Coronary artery (tissue), 2 donors: ENCODE measurements at places on chromosomes 12 and 14.

DNA sequence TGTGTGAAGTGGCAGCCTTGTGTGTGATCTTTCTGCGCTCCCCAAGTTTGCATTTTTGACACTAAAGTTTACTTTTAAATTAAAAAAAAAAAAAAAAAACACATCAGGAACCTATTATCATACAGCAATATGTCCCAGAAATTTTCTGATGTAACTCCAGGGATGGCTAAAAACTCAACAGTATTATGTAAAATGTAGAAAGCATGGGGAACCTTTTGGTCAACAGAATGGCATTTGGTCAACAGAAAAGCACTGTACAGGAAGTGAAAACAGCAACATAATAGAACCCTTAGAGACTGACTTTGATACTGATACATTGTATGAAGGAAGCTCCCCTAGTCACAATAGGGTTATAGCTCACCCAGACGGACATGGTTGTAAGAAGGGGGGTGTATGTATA lies 224.3 kb downstream of the ITPR2 start:
- DNase-seq: no peak

DNA sequence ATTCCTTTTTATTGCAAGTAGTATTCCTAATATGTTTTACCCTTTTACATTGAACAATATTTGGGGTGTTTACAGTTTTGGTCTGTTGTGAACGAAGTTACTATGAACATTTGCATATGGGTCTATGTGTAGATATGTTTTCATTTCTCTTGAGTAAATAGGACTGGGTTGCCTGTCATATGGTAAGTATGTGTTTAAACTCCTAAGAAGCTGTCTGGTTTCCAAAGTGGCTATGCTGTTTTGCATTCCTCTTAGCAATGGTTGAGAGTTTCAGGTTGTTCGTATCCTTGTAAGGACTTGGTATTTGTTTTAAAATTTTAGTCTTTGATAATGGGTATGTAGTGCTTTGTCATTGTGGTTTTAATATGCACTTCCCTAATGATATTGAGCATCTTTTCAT lies 6.3 kb downstream of the METAP2 start:
- no peak for DNase-seq

- peak; percentile 97 for DNase-seq
These were observed at the start of gene GPHN for GRCh38 chr14:66507722-66508546. GPHN (plus strand) TSS chr14:66508147.

DNA sequence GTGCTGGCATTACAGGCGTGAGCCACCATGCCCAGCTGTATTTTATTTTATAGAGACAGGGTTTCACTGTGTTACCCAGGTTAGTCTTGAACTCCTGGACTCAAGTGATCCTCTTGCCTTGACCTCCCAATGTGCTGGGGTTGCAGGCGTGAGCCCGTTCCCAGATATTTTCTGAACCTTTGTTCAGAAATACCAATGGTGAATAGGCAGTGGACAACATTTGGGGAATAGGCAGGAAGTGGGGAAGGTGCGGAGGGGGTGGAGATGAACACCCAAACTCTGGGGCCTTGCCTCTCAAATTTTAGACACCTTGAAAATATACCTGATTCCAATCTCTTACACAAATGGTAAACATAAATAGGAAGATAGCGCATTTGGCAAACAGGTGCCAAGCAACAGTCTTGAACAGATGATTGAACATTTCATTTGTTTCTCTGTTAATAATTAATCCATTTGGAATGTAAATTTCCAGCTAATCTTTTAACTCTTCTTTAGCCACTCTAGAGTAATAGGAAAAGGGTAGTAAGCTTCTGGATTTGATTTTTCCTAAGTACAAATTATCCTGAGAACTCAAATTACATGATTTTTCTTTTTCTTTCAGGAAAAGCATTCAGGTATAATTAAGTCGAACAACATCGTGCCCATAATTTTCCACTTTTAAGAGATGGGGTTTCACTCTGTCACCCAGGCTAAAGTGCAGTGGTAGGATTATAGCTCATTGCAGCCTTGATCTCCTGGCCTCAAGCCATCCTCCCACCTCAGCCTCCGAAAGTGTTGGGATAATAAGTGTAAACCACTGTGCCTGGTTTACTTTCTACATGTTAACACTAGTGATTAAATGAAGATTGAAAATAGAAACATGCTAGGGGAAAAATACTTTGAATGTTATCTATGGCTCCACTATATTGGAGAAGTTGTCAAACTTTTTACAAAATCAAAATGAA lies 22.9 kb upstream of the RNF34 start:
- DNase-seq: no peak

DNA sequence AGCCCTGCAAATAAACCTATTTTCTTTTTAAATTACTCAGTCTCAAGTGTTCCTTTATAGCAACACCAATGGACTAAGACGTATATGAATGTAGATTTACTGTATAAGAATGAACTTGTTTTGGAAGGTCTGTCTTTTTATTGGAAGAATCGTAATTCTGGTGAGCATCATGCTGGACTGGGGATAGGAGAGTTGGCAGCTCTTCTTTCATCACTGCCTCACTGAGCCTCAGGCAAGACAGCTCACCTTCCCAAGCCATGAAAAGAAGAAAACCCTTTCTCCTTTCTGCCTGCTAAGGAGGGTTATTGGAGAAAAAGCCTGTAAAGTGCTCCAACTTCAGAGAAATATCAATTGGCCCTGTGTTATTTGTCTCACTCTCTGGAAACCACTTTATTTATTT lies 9.1 kb upstream of the RNF34 start:
- DNase-seq: no peak
